ENCODE measurements at places on chromosomes 1 and 21.

DNA sequence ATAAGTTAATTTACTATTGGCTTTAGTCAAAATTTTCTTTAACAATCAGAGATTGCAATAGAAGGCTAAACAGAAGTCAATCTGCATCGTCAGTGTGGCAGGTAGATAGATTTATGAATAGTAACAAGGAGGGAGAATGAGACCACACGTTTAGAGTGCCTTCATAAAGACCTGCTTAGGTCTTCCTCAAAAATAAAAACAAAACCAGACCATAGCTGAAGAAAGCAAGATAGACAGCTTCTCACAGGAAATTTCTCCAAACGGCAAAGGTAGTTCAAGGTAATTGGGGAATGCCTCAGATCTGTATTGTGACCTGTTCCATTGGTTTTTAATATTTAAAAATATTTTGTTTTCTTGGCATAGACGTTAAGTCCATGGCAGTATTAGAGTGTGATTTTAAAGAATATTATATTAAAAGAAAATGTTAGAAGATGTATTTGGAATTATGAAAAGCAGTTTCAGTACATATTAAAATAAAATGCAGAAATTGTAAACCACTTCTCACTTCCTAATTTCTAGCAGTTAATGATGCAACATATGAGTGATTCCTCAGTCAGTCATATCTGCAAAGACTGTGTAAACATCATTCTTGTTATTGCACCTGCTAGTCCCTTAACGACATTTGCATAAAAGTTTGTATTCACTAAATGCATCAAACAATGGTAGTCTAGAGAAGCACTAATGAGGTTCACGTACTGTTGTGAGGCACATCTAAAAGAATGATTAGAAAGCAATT lies 278.0 kb downstream of the HLX start:
- peak; percentile 67 for DNase-seq

DNA sequence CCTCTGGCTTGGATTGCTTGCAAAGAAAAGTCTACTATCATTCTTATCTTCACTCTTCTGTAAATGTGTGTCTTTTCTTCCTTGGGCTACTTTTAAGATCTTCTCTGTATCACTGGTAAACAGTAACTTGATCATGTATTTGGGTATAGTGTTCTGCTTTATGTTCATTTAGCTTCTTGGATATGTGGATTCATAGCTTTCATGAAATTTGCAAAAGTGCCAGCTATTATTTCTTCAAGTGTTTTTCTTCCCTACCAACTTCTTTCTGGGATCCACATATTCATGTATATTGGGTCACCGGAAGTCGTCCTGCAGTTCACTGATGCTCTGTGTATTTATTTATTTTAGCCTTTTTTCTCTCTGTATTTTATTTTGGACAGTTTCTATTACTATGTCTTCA lies 11.3 kb downstream of the SYNJ1 start:
- no peak for DNase-seq

GRCh38 chr1:229089586-229090208 lies 181.2 kb upstream of the RAB4A start:
- DNase-seq = no peak

- no peak for DNase-seq
These were observed 26.8 kb upstream of the ZNF697 start for GRCh38 chr1:119674835-119675289.

DNA sequence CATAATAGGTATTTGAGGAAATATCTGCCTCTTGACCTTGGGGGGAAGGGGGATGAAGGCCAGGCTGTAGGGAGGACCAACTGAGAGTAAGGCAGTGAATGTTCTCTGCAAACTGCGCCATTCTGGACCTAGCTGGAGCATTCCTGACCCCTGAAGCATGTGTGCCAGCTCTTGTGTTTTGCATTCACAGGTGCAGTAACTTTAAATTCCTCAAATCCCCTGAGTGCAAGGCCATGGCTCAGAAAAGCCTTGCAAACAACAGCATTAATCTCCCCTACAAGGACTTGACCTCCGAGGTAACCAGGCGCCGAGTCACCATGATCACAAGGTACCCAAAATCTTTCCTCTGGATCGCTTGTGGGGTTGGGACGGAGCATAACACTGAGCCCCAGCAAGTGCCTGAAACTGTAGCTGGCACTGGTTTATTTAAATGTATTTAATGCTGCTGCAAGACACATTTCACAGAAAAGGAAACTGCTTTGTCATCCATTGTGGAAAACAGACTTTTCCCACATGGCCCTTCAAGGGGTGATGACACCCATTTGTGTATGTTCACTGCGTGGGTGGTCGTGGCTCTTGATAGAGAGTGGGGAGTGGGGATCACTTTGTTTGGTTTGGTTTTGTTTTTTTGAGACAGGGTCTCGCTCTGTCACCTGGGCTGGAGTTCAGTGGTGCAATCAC lies 1.7 kb downstream of the MYOCOS start:
- no peak for DNase-seq

DNA sequence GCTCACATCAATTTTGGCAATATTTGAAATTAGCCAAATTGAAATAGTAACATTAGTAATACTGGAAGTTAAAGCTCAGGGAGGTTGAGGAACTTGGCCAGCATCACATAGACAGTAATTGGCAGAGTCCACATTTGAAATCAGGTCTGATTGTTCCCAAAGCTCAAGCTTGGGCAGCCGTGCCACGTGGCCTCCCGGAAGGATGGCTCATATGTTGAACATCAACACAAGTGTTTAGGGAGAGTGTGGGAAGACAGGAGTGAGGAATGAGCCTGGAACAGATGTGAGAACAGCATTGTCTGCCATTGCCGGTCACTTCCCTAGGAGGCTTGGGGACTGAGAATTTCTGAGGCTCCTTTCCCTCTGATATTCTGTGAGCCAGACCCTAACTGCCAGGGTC lies 40.2 kb upstream of the RBM15 start:
- no peak for DNase-seq

- no peak for DNase-seq
These were observed 60.5 kb downstream of the ATP1A1 start for GRCh38 chr1:116433275-116434257.

DNA sequence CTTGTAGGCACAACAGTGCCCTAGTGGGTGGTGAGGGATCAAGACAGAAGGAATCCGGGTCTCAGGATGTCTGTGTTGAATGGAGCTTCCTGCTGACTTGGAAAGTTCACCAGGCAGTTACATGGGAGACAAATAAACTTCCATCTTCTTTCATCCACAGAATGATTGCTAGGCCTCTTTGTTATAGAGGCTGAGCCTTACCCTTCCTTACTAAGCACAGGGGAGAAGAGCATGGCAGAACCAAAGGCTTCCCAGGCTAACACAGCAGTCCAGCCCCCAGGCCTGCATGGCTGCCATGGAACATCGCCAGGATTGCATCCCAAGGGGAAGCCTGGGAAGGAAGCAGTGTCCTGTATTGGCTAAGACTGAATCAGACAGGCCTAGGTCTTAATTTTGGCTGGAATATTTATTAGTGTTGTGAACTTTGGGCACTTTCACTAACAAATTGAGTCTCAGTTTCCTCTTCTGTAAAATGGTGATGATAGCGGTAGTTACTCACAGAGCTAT lies 18.7 kb downstream of the HEYL start:
- no peak for DNase-seq

DNA sequence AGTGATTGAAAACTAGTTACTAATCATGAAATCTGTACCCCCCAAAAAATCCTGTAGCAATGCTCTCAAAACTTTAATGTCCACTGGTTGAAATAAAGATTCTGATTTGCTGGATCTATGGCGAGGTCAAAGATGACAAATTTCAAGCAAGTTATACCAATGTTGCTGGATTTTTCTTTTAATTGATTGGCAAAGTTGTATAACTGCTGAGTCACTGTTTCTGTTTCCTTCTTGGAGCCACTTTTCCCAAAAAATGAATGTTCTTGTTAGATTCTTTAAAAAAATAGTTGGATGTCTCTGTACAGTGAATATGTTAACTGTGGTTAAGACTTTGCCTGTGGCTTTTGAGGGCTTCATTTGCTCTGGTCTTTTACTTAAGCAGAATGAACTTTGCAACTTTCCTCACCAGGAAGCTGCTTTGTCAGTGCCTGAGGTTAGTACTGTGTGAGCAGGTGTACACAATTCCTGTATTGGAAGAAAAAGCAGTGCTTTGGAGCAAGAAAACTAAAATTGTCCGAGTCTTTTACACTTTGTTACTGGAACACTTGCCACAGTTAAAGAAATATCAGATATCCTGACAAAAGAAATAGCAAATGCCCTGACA lies 1211.9 kb downstream of the MRPL39 start:
- DNase-seq = no peak

DNA sequence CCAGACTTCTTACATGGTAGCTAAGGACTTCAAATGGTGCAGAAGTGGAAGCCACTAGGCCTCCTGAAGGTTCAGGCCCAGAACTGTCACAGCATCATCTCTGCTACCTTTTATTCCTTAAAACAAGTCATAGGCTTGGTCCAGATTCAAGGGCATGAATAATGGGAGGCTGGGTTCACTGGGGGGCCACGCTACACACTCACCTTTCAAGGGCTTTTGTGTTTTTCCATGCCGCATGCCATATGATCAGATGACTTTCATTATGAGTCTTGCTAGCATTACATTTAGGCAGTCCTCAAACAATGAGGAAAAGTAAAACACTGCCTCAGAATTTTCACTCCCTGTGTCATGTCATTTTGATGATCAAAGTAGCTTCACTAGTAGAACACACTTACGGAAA lies 83.4 kb downstream of the VPS26C start:
- DNase-seq = no peak

GRCh38 chr21:34544032-34544496 lies 32.1 kb upstream of the KCNE1 start:
- peak; percentile 52 for DNase-seq

DNA sequence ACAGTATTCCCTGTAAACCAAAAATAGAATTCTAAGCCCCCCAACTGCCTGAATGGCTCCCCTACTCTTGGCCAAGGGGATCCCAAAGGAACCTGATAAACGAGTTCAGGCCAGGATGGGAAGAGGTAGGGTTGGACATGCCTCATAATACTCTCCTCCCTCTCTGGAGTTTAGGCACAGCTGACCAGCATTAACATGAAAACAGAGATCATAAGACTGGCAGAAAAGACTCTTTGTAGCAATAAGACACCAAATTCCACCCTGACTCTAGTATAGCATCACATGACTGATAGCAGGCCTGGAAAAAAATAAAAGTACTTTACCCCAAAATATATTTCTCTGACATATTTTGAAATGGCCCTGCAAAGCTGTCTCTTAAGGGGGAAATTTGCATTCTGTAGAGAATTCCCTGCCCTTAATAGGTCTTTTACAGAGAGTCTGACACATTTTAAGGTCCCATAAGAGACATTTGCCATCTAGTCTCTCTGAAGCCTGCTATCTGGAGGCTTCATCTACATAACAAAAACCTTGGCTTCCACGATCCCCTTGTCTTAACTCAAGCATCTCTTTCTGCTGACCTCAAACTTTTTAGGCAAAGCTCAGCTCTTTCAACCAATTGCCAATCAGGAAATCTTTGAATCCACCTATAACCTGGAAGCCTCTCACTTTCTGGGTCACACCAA lies 55.9 kb downstream of the SIK1 start:
- no peak for DNase-seq

DNA sequence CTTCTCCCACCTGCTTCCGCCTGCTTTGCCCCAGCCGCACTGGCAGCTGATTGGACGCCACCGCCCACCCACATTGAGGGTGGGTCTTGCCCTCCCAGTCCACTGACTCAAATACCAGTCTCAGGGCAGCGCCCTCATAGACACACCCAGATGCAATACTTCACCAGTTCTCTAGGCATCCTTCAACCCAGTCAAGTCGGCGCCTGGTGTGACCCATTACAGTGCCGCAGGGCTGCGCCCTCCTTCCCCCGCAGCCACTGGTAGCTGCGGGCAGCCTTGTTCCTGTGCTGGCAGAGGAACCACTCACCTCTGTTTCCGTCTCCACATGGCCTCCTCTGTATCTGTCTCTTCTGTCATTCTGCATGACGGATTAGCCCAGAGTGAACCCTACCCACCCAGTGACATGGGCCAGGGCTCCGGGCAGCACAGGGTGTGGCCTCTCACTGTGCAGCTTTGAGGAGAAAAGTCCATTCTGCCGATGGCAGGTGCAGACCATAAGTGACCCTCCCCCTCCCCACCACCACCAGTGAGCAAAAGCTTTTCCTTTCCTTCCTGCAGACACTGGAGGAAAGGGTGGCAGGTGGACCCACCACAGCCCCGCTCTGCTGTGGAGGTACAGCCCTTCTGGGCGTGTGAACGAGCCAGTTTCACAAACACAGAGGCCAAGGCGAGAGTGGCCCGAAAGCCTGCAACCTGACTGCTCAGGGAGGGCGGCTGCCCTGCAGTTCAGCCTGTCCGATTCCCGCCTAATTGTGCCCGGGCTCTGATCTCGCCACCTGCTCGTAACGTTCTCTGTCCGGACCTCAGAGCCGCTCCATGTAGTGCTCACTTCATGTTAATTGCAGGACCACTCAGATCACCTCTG lies 57.1 kb downstream of the FAAP20 start:
- DNase-seq = no peak

GRCh38 chr1:151992303-151993083 lies 1.2 kb downstream of the S100A10 start:
- no peak for DNase-seq

DNA sequence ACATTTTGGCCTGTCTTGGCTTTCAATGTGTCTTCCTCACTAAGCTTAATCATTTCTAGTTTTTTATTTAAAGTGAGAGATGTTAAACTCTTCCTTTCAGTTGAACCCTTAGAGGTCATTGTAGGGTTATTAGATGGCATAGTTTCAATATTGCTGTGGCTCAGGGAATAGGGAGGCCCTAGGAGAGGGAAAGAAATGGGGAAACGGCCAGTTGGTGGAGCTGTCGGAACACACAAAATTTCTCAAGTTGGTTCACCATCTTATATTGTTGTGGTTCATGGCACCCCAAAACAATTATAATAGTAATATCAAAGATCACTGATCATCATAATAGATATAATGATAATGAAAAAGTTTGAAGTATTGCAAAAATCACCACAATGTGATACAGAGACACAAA lies 31.4 kb upstream of the KAZN start:
- no peak for DNase-seq

- no peak for DNase-seq
These were observed 50.1 kb downstream of the TIAM1 start for GRCh38 chr21:31293986-31294385.

- no peak for DNase-seq
These were observed 10.6 kb downstream of the PTPN22 start for GRCh38 chr1:113860891-113861290.

DNA sequence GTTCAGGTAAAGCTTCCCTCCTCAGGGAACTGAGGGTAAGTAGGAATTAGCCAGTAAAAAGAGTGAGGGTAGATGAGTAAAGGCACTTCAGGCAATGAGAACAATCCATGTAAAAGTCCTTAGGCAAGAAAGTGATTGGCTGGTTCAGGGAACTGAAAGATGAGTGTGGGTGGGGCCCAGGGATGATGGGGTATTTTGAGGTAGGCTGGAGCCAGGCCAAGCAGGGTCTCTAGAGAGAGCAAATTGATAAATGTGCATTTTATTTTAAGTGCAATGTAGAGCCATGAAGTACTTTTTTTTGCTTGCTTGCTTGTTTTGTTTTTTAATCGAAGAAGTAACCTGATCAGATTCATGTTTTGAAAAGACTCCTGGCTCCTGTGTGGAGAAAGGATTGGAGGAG lies 26.5 kb downstream of the OSBPL9 start:
- DNase-seq = no peak

- no peak for DNase-seq
These were observed 32.4 kb upstream of the CAMSAP2 start for GRCh38 chr1:200706111-200706814.

GRCh38 chr1:204410688-204411450 lies 748 bp downstream of the PPP1R15B start:
- DNase-seq = no peak

Measured in AML-193 (cell line).